ENCODE measurements at places on chromosomes 2 and 18. TPM values are rescaled to one million over a fixed set of nuclear protein-coding genes. Genes with fewer than 3 reads are reported as not detected.
A peak's percentile ranks its signal among the peaks of the same experiment; 100 is the strongest.

DUSP2 gene
- total RNA-seq: 59.4 TPM

REG1B gene
- not detected for total RNA-seq

- no peak for DNase-seq
Observed at GRCh38 chr18:51301376-51301775, 103.9 kb upstream of the MEX3C start.

CXXC1 gene
- total RNA-seq: 35.9 TPM

SP5 gene
- 1.8 TPM for total RNA-seq

- DNase-seq: no peak
Observed at GRCh38 chr2:11090187-11090586, 65.1 kb upstream of the SLC66A3 start.

GRCh38 chr18:11750171-11750570 is 61.1 kb downstream of the GNAL start:
- no peak for DNase-seq

DNA sequence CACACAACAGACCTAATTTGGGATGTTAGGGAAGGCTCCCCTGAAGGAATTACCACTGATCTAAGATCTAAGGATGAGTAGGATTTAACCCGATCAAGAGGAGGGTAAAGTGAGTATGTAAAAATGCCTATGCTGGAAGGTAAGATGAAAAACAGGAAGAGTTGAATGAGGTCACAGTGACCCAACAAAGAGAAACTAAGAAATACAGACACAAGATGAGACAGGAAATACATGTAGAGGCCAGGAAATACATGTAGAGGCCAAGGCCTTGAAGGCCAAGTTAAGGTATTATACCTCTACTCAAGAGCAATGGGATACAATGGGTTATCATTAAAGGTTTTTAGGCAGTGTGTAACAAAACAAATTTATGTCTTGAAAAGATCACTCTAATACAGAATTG is 131.6 kb upstream of the TANK start:
- no peak for DNase-seq

PLEK gene
- total RNA-seq: 12.8 TPM

DNA sequence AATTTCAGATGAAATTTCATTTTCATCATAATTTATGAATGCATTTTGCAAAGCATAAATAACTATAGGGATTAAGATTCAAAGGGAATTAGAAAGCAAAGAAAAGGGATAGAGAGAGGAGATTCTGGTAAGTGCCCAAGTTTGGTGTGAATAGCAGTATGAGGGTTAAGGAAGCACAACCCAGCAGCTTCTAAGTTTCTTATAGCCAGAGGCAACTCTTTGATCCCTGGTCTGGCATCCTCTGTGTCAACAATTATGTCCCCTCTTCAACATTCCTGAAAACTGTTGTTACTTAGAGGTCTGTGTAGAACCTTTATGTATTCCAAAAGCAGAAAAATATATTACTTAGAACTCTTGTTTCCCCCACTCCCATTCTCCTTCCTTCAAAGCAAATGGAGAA is 171.6 kb upstream of the SATB2 start:
- DNase-seq: no peak

CNNM4 gene
- total RNA-seq: 4.9 TPM

GRCh38 chr2:96369186-96369585 is 33.6 kb downstream of the NCAPH start:
- DNase-seq: no peak

STARD6 gene
- total RNA-seq: not detected

TXNDC2 gene
- total RNA-seq: not detected

CD207 gene
- total RNA-seq: 5.3 TPM

GRCh38 chr2:109438773-109439389 is 174.9 kb downstream of the SEPTIN10 start:
- no peak for DNase-seq

NAT8 gene
- not detected for total RNA-seq

DNA sequence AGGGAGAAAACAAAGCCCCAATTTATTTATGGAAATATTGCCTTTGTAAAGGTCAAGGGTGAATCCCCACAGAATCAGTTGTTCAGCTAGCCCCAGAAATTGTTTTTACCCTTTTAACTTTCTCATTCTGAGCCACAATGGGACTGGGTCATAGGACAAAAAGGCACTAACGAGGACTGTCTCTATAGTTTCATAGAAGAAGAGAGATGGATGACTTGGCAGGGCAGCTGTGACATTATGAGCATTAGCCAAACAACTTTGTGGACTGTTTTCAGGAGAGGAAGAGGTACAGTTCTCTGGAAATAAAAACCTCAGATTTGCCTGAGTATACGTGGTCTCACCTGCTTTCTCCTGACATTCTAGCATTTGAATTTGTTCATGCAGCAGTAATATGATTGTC is 1155.8 kb upstream of the CHAC2 start:
- DNase-seq: no peak

- no peak for DNase-seq
Observed at GRCh38 chr2:238128061-238128440, 10.4 kb upstream of the KLHL30 start.

GRCh38 chr2:46803911-46804670 is 111.5 kb downstream of the MCFD2 start:
- no peak for DNase-seq

RAB17 gene
- total RNA-seq: 0.59 TPM

DSG4 gene
- 12.5 TPM for total RNA-seq

DNA sequence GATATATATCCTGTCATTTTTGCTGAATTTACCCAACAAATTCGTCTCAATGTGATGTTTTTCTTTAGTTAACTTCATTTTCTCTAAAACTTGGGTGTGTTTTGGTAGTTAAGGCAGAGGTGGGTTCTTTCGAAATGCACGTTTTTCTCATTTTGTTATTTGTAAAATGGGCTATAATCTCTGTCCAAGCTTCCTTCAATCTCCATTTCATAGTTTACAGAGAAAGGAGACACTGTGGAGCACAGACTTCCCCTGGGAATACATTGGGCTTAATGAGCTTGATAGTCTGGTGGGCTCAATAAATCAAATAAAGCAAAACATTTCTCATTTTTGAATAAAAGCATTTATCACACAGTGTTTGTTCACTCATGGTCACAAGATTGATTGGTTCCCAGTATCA is 145.1 kb downstream of the AGPS start:
- no peak for DNase-seq

DNA sequence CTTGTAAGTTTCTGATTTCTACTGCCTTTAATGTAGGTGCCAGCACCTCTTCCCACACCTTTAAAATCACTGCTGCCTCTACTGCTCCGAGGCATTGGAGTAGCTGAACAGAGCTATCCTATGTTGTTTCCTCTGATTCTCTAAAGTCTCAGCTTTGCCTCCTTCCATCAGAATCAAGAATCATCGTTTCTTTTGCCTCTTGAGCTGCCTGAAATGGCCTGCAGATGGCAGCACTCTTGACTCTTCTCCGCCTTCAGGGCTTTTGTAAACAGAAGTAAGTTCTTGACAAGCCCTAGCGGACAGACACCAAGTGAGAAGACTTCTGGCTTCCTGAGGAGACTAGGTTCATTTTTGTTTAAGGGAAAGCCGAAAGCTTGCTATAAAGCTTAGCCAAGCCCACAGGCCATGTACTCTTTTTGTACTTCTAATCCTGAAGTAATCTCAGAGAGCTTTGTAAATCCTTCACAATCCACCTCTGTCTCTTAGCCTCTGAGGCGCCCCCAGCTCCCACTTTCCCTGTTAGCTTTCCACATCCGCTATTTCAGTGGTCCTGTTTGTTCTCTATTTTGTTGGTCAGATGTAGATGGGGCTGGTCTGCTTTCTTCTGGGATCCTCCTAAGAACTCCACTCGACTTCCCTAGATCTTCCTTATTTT is 48.4 kb downstream of the GTF3C3 start:
- DNase-seq: peak; percentile 8

- no peak for DNase-seq
Observed at GRCh38 chr2:235550378-235550760, 56.5 kb downstream of the AGAP1 start.

GRCh38 chr18:47979611-47980200 is 49.2 kb upstream of the SMAD2 start:
- no peak for DNase-seq

- DNase-seq: no peak
Observed at GRCh38 chr2:20485612-20486388, 38.9 kb downstream of the RHOB start.

GRCh38 chr2:29212009-29212408 is 96.8 kb downstream of the CLIP4 start:
- DNase-seq: no peak

- no peak for DNase-seq
Observed at GRCh38 chr2:127058246-127058953, 48.6 kb downstream of the BIN1 start.

GRCh38 chr2:43269706-43270105 is 43.3 kb upstream of the ZFP36L2 start:
- DNase-seq: peak; percentile 47

ATP6V1C2 gene
- 56.8 TPM for total RNA-seq

MROH2A gene
- total RNA-seq: 0.49 TPM

- DNase-seq: no peak
Observed at GRCh38 chr18:21448299-21448698, 152.2 kb downstream of the ESCO1 start.

KCNIP3 gene
- 2.4 TPM for total RNA-seq

GRCh38 chr2:51620796-51621195 is 588.9 kb upstream of the NRXN1 start:
- no peak for DNase-seq

- DNase-seq: no peak
Observed at GRCh38 chr2:232976666-232977437, 36.2 kb downstream of the NGEF start.

SMAD4 gene
- 60.3 TPM for total RNA-seq

REEP1 gene
- 3.9 TPM for total RNA-seq
